ENCODE measurements at places on chromosomes 2 and 18. TPM values are rescaled to one million over a fixed set of nuclear protein-coding genes. Genes with fewer than 3 reads are reported as not detected.
A peak's percentile ranks its signal among the peaks of the same experiment; 100 is the strongest.

GRCh38 chr2:226905718-226906117 is 69.9 kb downstream of the RHBDD1 start:
- no peak for DNase-seq

- no peak for DNase-seq
These were observed 2.4 kb upstream of the MAPRE3 start for GRCh38 chr2:26968001-26968400.

DNA sequence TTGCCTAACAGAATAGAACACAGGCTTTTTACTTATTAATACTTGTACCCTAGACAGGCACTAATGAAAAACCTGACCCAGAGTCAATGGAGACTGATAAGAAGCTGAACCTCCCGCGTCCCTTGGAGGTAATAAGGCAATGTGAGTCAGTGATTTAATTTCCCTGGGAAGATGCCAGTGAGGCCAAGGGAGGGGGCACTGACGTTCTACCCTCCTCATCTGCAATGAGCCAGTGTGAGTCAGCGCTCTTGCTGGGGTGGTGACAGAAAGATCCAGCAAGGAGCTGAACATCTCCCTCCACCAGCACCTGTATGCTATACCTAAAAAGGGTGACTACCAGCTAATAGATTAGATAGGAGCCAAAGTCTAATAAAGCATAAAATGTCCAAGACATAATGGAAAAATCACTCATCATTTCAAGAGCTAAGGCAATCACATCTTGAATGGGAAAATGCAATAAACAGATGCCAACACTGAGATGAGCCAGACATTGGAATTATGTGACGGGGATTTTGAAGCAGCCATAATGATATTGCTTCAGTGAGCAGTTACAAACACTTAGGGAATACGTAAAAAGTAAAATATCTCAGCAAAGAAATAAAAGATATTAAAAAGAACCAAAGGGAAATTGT is 116.9 kb downstream of the TPGS2 start:
- DNase-seq = no peak

GRCh38 chr18:63319383-63320122 is at the start of gene BCL2:
Gene BCL2, minus strand, starts transcription at chr18:63319769.
- peak; percentile 66 for DNase-seq

GRCh38 chr2:98509542-98510321 is 65.1 kb downstream of the INPP4A start:
- DNase-seq = no peak

- no peak for DNase-seq
These were observed 142.0 kb downstream of the COPS8 start for GRCh38 chr2:237227592-237228280.

DNA sequence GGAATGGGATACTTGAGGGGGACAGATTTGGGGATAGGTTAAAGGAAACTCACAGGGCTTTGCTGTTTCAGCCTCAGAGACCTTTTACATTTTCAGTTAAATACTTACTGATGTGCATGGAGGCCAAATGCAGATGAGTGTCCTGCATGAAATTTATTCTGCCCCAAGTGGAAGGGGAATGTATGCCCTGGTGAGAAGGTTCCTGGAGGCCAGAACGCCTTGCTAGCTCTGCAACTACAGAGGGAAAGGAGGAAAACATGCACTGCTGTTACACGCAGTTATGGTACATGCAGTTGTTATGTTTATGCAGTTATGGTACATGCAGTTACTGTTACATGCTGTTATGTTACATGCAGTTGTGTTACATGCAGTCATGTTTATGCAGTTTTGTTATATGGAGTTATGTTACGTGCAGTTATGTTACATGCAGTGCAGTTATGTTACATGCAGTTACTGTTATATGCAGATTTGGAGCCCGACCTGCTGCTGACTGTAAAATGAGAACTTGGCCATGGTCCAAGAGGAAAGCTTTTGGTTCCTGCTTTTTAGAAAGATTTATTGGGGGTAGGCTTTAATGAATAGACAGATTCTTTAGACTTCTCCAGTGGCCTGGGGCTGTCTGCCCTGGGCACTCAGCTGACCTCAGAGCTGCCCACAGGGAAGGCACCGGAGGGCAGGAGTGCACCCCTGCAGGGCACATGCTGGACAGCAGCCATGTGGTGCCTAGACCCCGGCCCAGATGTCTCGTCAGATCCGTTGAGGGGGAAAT is 84.1 kb downstream of the LDLRAD4 start:
- no peak for DNase-seq

GRCh38 chr2:146366276-146366675 is 1478.6 kb upstream of the ACVR2A start:
- DNase-seq = no peak

DNA sequence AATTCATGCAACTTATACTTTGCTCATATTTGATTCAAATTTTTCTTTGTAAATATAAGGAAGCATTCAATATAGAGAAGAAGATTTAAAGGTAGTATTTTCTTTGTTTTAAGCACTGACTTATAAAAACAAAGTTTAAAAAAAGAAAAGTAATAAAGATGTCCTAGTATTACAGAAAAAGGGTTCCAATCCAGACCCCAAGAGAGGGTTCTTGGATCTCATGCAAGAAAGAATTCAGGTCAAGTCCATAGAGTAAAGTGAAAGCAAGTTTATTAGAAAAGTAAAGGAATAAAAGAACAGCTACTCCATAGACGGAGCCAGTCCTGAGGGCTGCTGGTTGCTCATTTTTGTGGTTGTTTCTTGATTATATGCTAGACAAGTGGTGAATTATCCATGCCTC is 267.9 kb downstream of the CTNNA2 start:
- no peak for DNase-seq

Gene RAPGEF4
- 23.6 TPM for total RNA-seq

Gene CYB5A
- total RNA-seq = 9.0 TPM

Gene CHST9
- total RNA-seq = 2.4 TPM

Gene ME2
- 152 TPM for total RNA-seq

Gene ANKRD30BL
- 12.6 TPM for total RNA-seq

Gene SOX11
- total RNA-seq = 345 TPM

All from frontal cortex (tissue), 4 donors.